ENCODE measurements at places on chromosomes 2 and 18.

DNA sequence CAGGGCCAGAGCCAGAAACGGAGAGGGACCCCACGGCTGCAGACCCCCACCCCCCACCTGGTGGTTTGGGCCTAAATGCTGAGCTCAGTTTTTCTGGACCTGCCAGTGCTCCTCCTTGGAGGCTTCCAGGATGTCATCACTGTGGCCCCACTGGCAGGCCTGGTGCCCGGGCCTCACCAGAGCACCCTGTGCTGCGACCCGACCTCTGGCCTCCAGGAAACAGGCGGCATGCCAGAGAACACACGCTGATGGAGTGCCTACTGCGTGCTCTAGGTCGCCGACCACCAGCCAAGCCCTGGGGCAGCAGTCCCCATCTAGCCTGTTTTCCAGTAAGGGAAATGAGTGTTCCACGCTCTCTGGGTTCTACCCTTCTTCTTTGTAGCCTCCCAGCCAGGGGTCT lies 33.8 kb downstream of the HS6ST1 start:
- no peak for DNase-seq

- DNase-seq: no peak
Observed at GRCh38 chr2:226608451-226608850, 191.2 kb downstream of the IRS1 start.

- peak; percentile 84 for DNase-seq
Observed at GRCh38 chr2:120552800-120553481, 182.7 kb upstream of the GLI2 start.

DNA sequence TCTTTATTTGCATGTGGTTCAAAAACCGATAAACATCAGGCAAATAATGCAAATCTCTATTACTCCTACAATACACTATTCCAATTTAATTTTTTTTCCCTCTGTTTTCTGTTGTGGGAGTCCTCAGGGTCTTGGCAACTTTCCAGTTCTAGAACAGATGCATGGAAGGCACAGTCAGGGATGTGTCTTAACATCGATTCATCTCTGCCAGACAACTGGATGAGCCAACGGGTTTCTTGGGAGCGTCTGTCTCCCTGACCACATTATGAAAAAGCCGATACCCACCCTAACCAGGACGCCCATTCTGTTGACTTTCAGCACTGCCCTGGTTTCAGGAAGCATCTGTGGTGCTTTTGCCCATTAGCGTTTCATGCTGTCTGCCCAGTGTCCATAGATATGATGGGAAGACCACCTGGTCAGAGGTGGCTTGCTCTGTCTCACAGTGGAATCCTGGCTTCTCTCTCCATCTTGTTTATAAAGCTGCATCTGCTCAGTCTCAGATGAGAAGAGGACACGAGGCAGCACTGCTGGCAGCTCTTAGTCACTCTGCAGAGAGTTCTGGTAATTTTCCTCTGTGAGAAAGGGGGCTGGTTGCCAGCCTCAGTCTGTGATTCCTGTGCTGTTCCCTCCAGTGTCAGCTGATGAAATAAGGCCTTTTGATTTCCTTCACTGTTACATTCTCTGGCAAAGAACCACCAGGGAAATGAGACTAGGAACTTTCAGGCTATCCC lies 57.9 kb upstream of the KCNE4 start:
- DNase-seq: no peak

DNA sequence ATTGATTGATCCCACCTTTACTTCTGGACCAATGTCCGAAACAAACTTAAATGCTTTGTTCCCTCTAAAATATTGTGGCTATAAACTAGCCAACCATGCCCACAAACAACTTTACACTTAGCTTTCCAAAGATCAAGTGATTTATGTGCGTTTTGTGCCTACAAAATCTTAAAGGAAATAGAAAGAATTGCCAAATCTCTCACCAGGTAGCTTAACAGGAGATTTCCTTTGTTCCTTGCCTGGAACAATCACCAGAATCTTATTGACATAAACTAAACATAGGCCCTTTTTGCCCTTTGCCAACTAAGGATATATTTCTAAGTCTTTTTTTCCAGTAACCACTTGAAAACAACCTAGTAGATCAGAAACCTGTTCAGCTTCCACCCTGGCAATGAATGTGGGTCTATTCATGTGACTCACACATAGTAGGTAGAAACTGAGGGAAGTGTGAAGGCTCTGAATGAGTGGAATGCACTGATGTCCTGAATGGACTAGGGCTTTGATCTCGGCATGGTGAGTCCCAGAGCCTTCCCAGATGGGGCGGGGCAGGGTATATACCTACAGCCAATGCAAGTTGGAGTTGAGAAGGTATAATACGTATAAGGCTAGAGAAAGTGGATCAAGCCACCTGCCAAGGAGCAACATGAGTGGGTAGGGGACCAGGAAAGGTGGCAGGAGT lies 94.6 kb upstream of the PPP1CB start:
- peak; percentile 51 for DNase-seq

- DNase-seq: no peak
Observed at GRCh38 chr2:12787891-12788801, 71.4 kb downstream of the TRIB2 start.

GRCh38 chr18:57854726-57855125 lies 51.6 kb upstream of the ATP8B1 start:
- DNase-seq: peak; percentile 48

GRCh38 chr2:23302591-23302990 lies 82.4 kb upstream of the KLHL29 start:
- DNase-seq: no peak

GRCh38 chr2:48541666-48542389 lies 11.9 kb downstream of the STON1 start:
- no peak for DNase-seq

DNA sequence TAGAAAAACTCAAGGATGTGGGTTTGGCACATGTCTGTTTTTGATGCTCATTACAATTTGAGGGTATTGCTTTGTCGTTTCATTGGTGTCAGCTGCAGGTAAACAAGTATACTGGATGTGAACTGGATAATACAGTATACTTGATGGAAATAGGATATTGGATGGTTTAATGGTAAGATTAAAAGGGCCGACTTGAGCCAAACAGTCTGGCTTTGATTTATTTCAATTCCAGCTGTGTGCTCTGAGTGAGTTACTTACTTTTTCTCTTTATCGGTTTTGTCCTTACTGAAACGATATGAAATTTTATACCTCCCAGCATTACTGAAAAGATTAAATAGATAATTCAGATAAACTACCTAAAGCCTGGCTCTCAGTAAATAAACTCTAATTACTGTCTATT lies 227.6 kb downstream of the ASXL3 start:
- DNase-seq: no peak

DNA sequence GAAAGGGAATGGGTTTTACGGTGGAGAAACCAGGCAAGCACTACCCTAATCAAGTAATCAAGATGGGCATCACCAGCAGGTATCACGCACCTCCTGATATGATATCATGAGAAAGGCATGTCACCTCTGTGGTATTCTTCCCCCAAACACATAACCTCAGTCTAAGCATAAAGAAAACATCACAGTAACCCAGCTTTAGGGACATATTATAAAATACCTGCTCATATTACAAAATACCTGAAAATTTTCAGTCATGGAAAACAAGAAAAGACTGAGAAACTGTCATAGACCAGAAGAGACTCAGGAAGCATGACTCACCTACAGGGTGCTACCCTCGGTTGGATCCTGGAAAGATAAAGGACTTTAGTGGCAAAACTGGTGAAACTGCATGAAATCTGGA lies 30.5 kb downstream of the GCKR start:
- DNase-seq: no peak

GRCh38 chr2:167732326-167732725 lies 515.1 kb downstream of the STK39 start:
- no peak for DNase-seq

GRCh38 chr2:2729246-2729645 lies 398.2 kb upstream of the MYT1L start:
- no peak for DNase-seq

GRCh38 chr2:224405412-224405811 lies 3.5 kb upstream of the FAM124B start:
- DNase-seq: no peak
